NCI-H1092 (cell line): ENCODE measurements at places on chromosomes 7 and 10.

DNA sequence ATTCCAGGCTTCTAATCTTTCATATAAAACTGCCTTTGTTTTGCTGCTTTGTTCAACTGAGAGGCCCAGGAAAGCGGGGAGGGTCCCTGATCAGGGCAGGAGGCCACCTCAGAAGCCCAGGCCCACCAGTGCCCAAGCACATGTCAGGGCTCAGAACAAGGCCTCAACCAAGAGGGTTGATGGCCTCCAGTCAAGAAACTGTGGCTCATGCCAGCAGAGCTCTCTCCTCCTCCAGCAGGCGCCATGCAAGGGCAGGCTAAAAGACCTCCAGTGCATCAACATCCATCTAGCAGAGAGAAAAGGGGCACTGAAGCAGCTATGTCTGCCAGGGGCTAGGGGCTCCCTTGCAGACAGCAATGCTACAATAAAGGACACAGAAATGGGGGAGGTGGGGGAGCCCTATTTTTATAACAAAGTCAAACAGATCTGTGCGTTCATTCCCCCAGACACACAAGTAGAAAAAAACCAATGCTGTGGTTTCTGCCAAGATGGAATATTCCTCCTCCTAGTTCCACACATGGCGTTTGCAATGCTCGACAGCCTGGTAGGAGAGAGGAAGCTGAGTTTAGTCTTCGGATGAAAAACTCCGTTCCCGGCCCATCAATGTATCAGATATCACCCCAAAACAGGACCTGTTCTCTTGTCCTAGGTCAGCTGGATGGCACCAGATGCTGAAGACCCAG is 34.0 kb downstream of the PSAP start:
- DNase-seq = no peak

DNA sequence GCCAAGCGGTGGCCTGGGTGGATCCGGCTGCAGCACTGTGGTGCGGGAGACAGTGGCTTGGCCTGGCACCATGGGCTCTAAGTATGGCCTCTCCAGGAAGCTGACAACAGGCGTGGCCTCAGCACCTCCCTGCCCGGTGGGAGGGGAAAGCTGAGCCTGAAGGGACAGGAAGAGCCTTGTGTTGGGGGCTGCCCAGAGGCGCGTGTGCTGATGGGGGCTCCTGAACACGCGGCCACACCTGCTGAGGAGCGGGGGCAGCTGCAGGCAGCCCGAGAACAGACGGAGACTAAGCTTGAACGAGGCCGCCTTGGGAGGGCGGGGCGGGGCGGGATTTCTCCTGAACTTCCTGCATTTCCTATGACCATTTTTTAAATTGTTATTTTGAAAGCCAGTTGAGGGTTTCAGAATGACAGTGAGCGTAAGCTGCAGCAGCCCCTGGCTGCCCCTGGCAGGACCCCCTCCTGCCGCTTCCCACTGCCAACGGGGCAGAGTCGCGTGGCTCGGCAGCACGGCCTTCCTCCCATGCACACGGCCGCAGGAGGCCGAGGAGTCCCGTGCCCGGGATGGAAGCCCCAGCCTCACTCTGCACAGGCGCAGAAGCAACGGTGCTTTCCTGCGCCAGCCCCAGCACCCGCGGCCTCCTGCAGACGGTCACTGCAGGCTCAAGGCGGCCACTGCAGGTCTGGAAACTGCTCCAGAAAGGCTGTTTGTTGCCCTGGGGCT is 43.2 kb downstream of the DPYSL4 start:
- DNase-seq = no peak

DNA sequence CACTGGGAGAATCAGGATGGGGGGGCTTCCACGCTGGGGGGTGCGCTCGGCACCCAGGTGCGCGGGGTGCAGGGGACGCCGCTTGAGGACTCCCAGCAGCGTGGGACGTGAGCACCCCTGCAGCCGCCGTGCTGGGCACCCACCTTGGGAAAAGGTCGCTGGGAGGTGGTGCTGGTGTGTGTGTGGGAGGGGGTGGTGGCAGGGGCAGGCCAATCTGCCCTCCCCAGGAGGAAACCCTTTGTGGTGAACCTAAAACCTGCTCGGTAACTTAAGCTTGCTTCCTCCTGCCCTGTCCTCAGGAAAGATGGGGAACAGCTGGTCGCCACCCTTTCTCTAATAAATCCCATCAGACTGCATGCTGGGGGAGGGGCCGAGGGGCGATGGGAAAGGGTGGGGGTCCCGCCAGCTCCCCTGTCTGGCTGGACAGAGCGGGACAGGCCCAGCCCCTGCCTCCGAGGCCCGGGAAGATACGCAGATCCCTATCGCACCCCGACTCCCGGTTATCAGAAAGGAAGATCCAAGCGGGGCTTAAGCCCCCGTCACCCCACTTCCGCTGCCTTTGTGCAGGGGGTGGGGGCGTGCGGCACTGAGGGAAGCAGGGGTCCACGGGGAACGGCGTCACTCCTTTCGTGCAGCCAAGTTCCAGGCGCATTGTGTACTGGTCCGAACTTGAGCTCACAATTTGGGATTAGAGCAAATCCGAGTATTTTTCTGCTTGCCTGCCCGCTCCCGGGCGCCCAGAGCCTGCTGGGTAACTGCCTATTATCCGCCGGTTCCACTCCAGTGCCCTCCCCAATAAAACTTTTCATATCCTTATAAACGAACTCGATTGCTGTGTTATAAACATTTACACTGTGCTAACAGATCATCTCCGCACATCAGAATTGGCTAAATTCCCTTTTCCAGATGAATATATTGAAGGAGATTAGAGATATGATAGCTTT is 64.6 kb downstream of the UNCX start:
- no peak for DNase-seq

DNA sequence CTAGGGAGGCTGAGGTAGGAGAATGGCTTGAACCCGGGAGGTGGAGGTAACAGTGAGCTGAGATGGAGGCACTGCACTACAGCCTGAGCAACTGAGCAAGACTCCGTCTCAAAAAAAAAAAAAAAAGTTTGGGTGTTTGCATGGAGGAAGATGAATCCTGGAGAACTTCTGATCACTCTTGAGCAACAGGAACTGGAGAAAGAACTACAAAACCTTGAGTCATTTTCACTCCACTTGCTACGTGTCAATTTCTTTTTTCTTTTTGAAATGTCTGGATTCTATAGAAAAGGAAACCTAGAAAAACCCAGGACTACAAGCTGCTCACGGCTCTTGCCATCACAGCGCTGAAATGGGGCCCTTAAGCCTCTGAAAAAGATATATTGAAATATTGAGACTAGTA is 189.6 kb upstream of the NRP1 start:
- DNase-seq = no peak

DNA sequence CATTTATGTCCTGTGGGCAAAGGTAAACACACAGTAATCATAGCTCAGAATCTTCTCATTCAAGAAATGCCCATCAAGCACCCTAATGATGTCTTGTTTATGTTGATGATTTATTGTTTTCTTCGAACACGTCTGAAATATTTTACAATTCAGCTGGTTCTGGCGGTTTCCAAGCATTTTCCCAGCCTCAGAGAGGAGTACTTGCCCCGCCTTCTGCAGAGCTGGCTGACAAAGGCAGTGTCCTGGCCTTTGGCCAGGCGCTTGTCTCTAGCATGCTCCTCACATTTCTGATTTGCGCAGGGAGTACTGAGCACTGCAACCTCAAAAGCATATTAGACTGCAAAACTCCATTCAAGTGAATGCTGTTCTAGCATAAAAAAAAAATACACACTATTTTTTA is 314.2 kb upstream of the GNAI1 start:
- peak; percentile 84 for DNase-seq

GRCh38 chr10:77202857-77203256 is 434.8 kb downstream of the KCNMA1 start:
- DNase-seq = no peak

DNA sequence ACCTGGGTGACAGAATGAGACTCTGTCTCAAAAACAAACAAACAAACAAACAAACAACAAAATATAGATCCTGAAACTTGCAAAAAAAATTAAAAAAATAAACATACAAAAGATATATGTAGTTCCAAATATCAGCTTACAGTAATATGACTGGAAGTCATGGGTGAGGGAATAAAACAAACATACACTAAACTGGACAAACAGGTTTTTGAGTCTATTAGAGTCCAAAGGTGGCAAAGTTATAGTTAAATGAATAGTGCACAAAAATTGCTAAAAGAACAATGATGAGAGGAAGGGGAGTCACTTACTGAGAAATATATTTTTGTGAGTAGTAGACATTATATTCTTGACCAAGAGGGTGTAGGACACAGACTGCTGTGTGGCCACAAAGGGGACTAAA is 16.7 kb upstream of the RSBN1L start:
- DNase-seq = no peak
